ENCODE measurements at places on chromosomes 11 and 22.

DNA sequence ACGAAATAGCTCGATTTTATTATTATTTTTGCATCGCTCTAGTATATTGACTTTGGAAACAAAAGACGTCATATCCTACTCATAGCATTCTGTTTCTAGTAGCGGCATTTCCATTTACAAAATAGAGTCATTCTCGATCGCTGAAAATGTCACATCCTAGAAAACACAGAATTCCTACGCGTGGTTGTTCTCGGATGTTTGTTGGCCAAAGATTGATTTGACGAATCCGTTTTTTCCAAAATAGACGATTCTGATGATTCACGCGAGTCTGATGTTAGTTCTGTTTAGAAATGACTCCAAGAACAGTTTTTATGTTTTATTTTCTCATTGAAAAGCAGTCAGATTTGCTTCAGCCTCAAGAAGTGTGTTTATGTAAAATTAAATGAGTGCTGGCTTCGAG, 47.6 kb downstream of the SMIM38 start:
- H3K4me1 ChIP-seq: no peaks in the 10 kb centered on the region
- no peaks in the 10 kb centered on the region for H3K27me3 ChIP-seq
- no peaks in the 10 kb centered on the region for H3K36me3 ChIP-seq
- no peak for DNase-seq

GRCh38 chr22:38255697-38256096, 17.1 kb downstream of the TMEM184B start:
- DNase-seq: no peak
- H3K36me3 ChIP-seq: no peaks in the 10 kb centered on the region
- H3K27ac ChIP-seq: no peak overlapping the region
- no peaks in the 10 kb centered on the region for H3K27me3 ChIP-seq
- peaks cover 2% of the 10 kb centered on the region for H3K4me1 ChIP-seq

DNA sequence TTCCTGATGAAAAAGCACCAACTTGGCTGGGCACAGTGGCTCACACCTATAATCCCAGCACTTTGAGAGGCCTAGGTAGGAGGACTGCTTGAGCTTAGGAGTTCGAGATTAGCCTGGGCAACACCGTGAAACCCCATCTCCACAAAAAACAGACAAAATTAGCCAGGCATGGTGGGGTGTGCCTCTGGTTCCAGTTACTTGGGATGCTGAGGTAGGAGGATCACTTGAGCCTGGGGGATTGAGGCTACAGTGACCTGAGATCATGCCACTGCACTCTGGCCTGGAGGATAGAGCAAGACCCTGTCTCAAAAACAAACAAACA, 3.0 kb downstream of the HPS4 start:
- peaks cover 67% of the 10 kb centered on the region for H3K4me1 ChIP-seq
- peaks cover 26% of the 10 kb centered on the region for H3K36me3 ChIP-seq
- peak overlapping the region; percentile 84 for H3K4me3 ChIP-seq
- H3K27me3 ChIP-seq: no peaks in the 10 kb centered on the region
- DNase-seq: no peak

DNA sequence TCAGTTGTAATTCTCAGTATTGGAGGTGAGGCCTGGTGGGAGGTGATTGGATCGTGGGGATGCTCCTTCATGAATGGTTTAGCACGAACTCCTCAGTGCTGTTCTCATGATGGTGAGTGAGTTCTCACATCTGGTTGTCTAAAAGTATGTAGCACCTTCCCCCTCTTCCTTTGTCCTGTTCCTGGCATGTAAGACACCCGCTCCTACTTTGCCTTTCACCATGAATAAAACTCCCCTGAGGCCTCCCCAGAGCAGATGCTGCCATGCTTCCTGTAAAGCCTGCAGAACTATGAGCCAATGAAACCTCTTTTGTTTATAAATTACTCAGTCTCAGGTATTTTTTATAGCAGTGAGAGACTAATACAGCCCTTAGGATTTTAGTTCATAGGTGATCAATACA, 191.5 kb downstream of the MAML2 start:
- H3K36me3 ChIP-seq: no peaks in the 10 kb centered on the region
- H3K4me3 ChIP-seq: no peak overlapping the region
- H3K27ac ChIP-seq: no peak overlapping the region
- H3K27me3 ChIP-seq: no peaks in the 10 kb centered on the region

DNA sequence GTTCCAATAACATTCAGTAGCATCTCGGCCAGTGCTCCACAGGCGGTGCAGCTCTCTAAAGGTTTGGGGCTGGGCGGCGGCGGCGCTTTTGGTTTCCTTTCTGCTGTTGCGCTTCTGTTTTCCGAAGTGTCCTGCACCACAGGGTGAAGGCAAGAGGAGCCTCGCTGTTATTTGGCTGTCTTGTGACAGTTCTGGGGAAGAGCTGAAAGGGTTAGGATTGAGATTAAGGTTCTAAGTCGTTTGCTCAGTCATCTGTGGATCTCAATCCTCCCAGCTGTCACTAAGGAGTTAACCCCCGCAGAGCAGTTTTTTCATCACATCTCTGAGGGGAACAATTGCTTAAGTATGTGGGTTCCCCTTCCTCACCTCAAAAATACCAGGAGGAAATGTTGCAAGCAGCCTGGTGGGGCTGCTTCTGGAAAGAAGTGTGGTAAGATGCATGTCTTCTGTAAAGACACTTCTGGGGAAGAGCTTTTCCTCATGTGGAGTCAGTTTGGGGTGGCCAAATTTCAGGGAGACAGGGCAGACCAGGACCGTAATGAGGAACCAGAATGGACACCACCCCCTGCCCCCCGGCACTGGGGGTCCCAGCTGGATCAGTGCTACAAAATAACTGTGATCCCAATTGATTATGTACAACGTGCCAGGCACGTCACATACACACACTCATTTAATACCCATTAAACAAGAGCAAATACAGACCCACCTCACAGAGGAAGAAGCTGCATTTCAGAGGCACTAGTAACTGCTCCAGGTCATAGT, 14.2 kb downstream of the TMEM121B start:
- H3K4me1 ChIP-seq: peaks cover 32% of the 10 kb centered on the region
- peak overlapping the region; percentile 83 for H3K27ac ChIP-seq
- peaks cover 69% of the 10 kb centered on the region for H3K36me3 ChIP-seq

DNA sequence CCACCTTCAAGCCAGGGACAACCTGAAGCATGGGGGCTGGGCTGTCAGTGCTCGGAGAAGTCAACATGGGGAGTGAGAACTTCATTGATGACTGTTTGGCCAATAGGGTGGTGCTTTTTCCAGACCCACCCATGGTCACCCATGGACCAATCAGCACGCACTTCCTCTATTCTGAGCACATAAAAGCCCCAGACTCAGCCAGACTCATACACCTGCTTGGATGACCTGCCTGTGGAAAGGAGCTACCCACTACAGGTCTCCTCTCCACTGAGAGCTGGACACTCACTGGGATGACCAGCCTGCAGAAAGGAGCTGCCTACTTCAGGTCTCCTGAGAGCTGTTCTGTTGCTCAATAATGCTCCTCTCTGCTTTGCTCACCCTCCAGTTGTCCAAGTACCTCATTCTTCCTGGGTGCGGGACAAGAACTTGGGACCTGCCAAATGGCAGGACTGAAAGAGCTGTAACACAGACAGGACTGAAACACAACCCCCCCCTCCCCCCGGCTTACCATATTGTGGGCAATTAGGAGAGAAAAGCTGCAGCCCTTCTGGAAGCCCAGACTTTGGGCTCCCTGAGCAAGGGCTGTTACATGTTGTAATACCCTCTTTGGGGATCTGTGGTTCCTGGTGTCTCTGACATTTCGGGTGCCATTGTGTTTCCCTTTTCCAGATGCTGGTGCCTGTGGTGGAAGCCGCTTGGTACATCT, 44.4 kb upstream of the WNT11 start:
- no peak for DNase-seq
- H3K4me1 ChIP-seq: no peaks in the 10 kb centered on the region
- no peaks in the 10 kb centered on the region for H3K36me3 ChIP-seq
- no peak overlapping the region for H3K27ac ChIP-seq
- H3K27me3 ChIP-seq: peaks cover 2% of the 10 kb centered on the region
- H3K4me3 ChIP-seq: no peak overlapping the region

Data from T-helper 2 cell treated with Interferon-gamma antibody and Interleukin-4, amounts not matched to agents 5 μg/mL and 100 μg/mL, for 36 hours (primary cell).